ENCODE measurements at places on chromosomes 6 and 20.

DNA sequence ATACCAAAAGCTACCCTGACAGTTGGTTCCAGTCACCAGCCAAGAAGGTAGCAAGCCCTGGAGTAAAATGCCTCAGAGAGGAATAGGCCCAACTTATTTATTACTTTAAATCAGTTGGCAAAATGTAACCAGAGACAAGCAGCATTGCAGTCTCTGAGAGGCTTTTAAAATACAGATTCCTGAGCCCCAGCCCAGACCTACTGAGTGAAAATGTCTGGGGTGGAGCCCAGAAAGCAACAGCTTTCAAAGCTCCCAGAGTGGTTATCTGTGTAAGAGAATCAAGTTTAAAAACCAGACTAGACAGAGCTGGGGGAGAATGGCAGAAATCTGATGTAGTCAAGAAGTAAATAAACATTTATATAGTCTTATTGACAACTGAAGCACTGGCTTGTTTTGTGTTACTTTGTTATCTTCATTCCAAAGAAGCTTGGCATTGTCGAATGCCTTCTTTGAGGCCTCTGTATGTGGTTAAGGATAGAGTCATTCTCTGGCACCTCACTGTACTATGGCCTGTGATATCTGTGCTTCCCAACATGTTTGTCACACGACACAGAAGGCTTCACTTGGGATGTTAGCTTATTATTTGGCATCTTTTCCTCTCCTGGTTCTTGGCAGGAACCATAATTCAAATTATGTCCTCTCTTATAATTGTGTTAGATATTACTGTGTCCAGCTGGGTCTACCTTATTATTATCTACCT is 313.5 kb downstream of the SLC35F1 start:
- DNase-seq, result no peak

- no peak for DNase-seq
Measured at GRCh38 chr6:133972388-133972787, 19.4 kb downstream of the TBPL1 start.

DNA sequence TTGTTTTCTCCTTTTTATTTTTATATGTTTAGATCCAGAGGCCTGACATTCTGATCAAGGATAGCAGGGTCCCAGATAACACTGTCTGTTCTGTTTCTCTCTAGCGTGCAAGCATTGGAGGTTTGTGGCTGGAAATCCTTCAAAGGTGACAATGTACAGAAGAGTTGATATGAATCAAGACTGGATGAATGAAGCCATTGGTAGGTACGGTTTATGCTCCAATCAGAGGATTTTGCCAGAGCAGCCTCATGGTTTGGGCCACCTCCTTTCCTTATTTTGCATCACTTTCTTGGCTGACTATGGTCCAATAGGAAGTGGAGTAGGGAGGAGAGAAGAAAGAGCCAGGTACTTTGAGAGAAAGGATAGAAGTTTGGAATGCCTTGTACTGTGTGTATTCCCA is 484.8 kb upstream of the JAG1 start:
- no peak for DNase-seq

GRCh38 chr6:75819776-75820487 is 70.9 kb downstream of the MYO6 start:
- DNase-seq, result no peak

GRCh38 chr6:16803294-16804200 is 42.3 kb upstream of the ATXN1 start:
- no peak for DNase-seq

DNA sequence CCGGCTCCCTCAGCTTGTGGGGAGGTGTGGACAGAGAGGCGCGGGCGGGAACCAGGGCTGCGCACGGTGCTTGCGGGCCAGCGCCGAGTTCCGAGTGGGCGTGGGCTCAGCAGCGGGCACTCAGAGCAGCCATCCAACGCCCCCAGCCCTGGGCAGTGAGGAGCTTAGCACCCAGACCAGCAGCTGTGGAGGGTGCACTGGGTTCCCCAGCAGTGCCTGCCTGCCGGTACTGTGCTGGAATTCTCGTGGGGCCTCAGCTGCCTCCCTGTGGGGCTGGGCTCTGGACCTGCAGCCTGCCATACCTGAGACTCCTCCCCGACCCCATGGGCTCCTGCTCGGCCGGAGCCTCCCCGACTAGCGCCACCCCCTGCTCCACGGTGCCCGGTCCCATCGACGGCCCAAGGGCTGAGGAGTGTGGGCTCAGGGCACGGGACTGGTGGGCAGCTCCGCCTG is 92.7 kb downstream of the MANEA start:
- DNase-seq, result no peak

DNA sequence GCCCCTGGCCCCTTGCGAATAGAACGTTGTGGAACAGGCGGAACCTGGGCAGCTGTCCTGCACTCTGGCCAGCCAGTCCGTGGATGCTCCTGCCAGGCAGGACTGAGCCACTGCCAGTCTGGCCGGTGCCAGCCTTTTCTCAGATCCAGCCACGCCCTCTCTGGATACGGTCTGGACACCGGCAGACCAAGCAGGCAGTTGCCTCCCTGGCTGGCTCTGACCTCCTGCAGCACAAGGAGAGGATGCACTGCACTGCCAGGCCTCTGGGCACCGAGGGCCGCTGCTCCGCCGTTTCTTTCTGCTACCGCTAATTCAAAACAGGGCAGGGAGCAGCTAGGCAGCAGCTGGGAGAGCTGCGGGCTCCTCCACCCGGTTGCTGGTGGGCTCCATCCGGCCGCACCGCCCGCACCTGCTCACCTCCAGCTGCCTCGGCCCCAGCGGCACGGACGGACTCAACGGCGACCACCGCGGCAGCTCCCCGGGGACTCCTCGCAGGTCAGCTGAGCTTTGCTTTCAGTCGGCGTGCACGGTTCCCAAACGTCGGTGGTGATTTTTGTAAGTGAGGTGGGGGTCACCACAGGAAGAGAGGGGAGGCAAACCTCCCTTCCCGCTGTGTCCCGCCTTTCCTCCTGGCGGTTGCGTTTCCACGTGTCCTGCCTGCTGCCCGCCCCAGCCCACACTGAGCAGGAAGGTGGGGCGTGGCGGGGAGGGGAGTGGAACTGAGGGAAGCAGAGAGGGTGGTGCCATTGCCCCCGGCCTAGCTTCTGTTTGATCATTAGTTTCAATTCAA is 30.3 kb upstream of the AFDN start:
- DNase-seq, result no peak

DNA sequence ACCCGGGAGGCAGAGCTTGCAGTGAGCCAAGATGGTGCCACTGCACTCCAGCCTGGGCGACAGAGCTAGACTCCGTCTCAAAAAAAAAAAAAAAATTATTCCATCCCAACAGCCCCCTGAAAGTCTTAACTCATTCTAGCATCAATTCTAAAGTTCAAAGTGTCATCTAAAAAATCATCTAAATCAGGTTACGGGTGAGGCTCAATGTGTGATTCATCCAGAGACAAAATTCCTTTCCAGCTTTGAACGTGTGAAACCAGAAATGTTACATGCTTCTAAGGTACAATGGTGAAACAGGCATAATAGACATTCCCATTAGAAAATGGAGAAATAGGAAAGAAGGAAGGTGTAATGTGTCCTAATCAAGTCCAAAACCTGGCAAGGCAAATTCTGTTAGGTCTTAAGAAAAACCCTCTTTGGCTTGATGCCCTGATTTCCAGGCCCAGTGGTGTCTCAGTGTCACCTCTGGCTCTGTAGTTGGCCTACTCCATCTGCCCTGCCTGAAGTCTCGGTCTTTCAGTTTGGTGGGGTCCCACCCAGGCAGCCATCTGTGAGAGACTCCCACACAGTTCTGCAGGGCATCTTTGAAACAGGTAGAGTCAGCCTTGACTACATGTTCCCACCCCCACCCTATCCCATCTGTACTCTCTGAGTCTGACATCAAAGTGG is 43.5 kb downstream of the HFE start:
- no peak for DNase-seq

- no peak for DNase-seq
Measured at GRCh38 chr6:79718509-79719247, 87.5 kb downstream of the SH3BGRL2 start.

DNA sequence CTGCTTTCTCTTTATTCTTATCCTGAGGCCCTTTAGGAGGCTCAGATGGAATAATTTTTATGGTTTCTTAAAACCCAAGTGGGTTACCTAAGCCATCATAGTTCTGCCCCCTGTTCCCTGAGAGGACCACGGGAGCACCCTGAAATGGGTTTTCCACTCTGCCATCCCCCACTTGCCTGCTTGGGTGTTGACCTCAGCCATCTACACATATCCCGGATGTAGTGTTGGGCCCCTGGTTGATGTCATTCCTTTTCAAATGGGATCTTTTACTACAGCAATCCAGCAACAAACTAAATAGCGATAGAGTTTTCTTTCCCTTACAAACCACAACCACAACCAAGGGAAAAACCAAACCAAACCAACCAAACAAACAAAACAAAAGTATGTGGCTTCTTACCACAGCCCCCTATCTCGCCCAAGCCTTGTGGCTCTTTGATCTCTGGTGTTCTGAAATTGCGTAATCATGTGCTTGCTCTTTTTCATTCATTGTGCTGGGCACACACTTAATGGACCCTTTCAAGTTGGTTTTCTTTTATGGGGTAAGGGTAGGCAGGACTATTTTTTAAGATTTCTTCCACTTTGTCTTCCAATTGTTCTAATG is 154.9 kb downstream of the ESR1 start:
- no peak for DNase-seq

- no peak for DNase-seq
Measured at GRCh38 chr20:40942775-40943174, 85.8 kb upstream of the TOP1 start.

DNA sequence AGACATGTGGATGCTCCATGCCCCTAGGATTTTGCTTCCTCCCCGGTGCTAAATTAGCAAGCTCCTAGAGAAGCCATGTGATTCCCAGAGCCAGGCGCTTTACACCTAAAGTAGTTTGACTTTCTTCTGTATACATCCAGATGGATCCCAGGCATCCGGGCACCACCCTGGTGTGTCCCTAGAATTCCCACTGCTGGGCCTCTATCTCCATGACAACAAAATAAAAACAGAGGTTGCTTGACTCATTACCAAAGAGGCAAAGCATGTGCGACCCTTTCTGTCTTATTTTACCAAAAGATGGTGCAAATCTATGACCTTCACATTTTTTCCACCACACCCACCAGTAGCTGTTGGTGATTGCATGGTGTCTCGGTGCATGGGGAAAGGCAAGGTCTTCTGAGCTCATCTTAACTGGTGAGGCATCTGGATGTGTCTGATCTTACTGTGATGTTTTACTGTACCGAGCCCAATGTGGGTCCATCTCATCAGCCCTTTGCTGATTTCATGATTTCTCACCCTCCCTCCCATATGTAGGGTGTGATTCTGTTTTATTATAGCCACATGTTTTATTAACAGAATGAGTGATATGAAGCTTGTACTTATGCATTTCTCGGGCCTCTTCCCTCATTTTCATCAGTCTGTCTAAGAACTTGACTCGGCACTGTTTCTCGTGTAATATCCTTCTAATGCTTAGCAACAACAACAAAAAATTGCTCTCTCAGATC is 27.4 kb upstream of the VAPB start:
- peak; percentile 13 for DNase-seq

GRCh38 chr6:4351520-4352321 is 216.3 kb upstream of the ECI2 start:
- no peak for DNase-seq

- no peak for DNase-seq
Measured at GRCh38 chr20:10602221-10602871, 71.5 kb downstream of the JAG1 start.

DNA sequence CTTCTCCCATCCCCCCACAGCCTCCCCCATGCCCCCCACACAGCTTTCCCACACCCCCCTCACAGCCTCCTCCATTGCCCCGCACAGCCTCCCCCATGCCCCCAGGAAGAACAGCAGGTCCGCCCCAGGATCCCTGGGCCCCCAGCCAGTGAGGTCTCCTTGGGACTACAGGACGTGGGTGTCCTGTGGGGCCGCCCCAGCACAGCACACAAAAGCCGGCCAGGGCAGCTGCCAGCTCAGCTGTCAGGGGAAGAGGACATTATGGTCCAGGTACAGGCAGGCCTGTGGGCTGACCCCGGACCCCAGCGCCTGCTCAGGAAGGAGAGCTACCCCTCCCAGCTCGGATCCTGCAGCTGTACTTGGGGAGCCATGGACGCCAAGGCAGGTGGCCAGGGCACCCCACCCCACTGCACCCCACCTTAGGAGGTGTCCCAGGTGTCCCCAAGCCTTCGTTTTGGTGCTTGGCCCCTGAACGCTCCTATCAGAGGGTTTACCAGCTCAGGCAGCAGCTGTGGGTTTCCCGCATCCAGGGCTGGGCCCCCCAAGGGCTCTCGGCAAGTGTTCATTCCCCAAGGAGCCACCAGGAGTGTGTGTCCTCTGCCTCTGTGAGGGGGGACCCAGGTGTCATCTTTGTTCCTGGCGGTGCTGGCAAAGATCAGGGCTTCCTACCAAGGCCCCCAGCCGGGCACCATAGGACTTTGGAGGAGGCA is 42.3 kb upstream of the GATA5 start:
- DNase-seq, result no peak

GRCh38 chr6:88477413-88477812 is 311.3 kb upstream of the CNR1 start:
- DNase-seq, result no peak

GRCh38 chr6:130927305-130927704 is 100.1 kb downstream of the SMLR1 start:
- no peak for DNase-seq

- no peak for DNase-seq
Measured at GRCh38 chr6:36618366-36619355, 24.5 kb downstream of the SRSF3 start.

DNA sequence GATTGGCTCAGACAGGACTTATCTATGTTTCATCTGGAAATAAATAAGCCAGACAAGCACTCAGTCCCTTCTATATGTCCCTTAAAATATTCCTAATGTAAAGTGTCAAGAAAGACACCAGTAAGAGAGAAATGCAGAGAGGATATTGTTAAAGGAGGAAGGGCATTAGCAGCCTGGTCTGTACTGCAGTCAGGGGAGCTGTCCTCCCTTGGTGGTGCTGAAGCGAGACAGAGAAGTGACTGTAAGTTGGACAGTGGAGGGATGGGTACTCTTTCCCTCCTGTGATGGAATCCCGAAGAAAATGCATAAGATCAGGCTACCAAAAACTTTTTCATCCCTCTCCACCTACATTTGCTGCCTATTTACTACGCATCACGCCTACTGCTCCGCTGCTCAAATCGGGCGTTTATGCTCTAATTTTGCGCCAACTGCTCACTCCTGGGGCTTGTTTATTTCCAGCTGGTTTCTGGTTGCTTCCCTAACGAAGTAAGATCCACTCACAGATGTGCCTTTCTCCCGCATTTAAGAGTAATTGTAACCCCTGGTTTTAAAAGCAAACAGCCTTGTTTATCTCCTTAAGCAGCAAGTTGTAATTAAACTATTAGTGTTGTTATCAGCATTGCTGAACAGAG is 35.2 kb downstream of the PHACTR1 start:
- peak; percentile 3 for DNase-seq

All from stimulated activated CD4-positive, alpha-beta T cell treated with anti-CD3 and anti-CD28 coated beads, Interleukin-12 subunit alpha, Interleukin-12 subunit beta, amount 100 ng/mL, for 48 hours (primary cell).